Motor neuron (in vitro differentiated cells): ENCODE measurements at places on chromosomes 5 and 9.

- ATAC-seq, result no peak
Measured at GRCh38 chr5:179716286-179716685, 16.3 kb upstream of the MAML1 start.

- ATAC-seq, result no peak
Measured at GRCh38 chr5:51625224-51625968, 242.1 kb downstream of the ISL1 start.

GRCh38 chr5:149341876-149342275 is 3.4 kb upstream of the GRPEL2 start:
- no peak for ATAC-seq

- ATAC-seq, result no peak
Measured at GRCh38 chr9:70030156-70030555, 13.5 kb upstream of the MAMDC2 start.

DNA sequence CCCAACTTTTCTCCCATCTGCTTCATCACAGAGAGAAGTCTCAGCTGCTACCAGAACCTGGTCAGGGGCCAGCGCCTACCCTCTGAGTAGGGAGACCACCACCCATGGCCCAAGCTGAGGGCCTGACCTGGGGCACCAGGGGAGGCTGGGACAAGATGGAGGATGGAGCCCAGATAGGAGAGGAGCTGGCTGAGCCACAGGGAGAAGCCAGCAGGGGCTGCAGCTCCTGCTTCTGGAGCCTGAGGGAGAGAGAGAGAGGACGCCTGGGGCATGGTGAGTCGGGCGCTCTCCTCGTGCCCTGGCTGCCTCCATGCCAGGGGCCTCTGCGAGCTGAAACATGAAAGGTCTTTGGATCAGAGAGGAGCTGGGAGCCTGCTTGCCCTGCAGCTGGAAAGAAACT is 1.4 kb upstream of the FOXI1 start:
- ATAC-seq, result no peak

GRCh38 chr9:33234511-33235467 is 5.2 kb upstream of the SPINK4 start:
- no peak for ATAC-seq
